GM04503 (cell line): ENCODE measurements at places on chromosomes 16 and 17.

DNA sequence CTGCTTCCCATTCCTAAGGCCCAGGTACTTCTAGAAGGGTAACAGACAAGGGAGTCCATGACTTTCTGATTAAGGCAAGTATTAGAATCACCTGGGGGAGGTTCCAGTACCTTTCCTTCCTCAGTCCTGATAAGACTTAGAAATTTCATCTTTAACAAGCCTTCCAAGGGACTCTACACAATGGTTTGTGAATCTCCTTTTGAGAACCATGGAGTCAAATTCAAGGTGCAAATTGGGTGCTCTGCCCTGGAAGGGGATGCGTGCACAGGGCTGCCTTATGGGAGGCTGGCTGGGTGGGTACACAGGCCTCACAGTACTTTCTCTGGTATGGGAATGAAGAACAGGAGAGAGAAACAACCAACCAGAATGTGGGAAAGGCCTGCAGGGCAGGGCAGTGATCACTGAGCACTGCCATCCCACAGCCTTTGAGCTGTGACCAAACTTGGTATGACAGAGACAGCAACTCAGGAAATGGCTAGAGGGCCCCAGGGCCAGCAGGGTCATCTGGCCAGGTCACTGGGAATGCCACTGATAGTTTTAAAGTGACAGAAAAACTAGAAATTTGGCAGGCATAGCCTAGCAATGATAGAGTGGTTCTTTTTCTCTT, 3.6 kb upstream of the TMIGD1 start:
- no peak for DNase-seq

- DNase-seq: no peak
These were observed 91.7 kb downstream of the AIPL1 start for GRCh38 chr17:6343191-6343590.

- DNase-seq: no peak
These were observed 703.8 kb downstream of the CDH8 start for GRCh38 chr16:61332461-61332860.

DNA sequence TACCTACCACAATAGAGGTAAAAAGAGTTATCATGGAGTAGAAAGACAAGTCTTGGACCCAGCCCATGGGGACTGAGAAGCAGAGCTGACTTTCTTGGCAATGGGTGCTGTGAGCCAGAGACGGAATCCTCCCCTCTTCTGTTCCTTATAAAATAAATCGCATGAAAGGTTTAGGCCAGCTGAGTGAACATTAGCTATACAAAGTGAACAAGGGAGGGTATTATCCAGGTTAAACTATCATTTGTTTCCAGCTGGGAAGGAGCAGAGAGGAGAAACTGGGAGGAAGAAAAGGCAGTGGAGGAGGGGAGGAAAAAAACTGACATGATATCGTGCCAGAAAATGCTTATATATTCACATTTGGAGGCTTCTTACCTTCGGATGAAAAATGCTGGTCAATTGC, 13.3 kb upstream of the PAFAH1B1 start:
- no peak for DNase-seq

DNA sequence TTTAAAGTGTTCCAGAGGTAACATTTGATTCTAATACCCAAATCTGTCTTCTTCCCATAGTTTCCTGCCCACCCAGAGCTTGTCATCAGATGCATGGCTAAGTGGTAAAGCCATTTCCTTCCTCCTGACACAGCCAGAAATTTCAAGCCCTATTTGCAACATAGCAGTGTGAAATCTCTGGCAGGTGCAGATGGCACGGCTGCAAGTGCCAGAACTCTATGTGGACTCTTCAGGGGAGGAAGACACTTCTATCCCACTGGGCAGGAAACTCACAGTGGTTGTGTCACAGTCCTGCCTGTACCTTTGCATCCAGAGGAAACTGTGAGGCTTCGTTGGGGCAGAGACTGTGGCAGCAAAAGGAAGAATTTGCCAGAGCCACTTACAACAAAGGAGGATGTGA, 13.2 kb downstream of the DYNLRB2 start:
- DNase-seq: no peak

DNA sequence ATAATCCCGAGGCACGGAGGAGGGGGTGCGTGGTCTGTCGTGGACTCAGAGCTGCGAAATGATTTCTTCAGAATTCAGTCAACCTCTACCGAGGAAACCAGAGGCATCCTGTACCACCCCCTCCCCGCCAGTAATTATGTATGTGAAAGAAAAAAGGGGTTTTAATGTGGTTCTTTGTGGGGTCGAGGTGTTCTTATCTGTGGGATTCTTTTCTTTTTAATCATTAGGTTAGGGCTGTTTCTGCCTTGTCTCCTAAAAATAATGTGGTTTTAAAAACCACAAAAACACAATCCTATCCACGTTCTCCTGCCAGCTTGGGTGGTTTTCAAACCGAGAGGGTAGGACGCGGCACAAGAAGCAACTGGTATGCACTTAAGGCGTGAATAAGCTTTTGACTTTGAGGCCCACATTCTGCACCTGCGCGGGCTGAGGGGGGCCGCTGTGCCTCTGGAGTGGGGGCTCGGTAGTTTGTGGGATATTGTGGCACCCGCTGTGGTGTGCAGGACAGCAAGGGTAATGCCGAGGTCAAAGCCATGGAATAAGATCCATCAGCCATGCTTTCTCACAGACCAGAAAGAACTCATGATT, 1.0 kb downstream of the SLC47A1 start:
- no peak for DNase-seq

GRCh38 chr17:10051112-10051511, 146.0 kb upstream of the RCVRN start:
- DNase-seq: no peak

GRCh38 chr17:66578781-66579489, 256.0 kb upstream of the CACNG5 start:
- no peak for DNase-seq

DNA sequence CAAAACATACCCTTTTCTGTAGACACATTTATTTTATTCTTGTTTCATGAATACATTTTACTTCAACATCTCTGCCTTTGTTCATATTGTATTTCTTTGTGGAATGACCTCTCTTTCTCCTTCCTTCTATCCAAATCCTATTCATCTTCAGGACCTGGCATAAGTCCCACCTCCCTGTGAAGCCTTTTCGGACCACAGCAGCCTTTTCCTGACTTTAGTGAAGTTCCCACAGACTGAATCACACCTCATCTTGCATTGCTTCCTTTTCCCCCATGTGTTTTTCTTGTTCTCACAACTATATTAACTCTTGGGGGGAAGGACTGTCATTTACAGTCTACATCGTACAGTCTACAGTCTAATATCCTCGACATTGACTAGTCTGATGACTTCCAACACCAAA, 58.2 kb downstream of the MFSD11 start:
- no peak for DNase-seq

DNA sequence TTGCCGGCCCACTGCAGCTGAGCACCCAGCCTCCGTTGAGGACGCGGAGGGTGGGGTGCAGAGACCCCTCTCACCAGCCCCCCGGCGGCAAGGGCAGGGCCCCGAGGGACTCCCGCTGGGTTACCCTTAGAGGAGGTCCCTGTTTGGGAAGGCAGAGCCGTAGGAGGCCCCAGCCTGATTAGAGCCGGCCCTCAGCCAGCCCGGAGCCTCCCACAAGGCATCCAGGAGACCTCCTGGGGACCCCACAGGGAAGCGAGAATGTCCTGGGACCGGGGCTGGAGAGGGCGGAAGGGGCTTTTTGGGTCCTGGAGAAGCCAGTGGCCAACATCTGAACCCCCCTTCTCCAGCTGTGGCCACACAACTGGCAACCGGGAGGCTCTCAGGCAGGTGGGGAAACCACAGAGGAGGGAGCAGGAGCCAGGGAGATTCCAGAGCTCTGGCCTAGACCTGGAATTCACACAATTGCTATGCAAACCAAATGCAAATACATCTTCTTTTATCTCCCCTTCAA, 21.7 kb upstream of the SP6 start:
- DNase-seq: no peak

DNA sequence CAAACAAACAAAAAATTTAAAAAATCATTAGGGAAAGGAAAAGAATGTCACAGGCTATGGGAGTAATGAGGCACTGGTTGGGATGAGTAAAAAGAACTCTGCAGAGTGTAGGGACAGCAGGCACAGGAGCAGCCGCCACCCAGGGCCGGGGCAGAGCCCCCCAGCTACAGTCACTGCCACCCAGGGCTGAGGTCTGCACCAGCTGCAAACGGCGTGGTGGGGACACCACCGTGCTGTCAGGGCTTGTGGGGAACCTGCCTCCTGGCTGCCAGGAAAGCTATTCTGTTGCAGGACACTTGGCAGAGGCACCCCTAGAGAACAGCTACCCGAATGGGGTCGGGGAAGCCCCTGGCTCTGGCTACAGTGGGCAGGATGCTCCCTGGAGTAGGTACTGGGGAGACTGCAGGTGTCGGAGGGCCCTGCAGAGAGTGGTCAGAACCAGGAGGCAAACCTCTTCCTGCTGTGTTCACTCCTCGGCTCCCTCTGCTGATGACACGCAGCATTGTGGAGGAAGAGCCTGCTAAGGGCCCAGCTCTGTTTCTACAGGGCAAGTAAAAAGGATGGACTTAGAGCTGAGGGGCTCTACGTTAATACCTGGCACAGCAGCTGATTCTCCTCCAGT, 32.3 kb upstream of the CAPN15 start:
- no peak for DNase-seq

GRCh38 chr17:76048711-76049110, 21.6 kb upstream of the EVPL start:
- DNase-seq: no peak

- peak; percentile 45 for DNase-seq
These were observed 238.8 kb downstream of the MRTFB start for GRCh38 chr16:14309906-14310305.

- DNase-seq: no peak
These were observed 986 bp upstream of the ELOB start for GRCh38 chr16:2777903-2778629.

- no peak for DNase-seq
These were observed 26.9 kb upstream of the PHB1 start for GRCh38 chr17:49441578-49441977.
